Progenitor cell of endocrine pancreas (in vitro differentiated cells): ENCODE measurements at places on chromosomes 5 and 9. TPM values are rescaled to one million over a fixed set of nuclear protein-coding genes. Genes with fewer than 3 reads are reported as not detected.

GRCh38 chr9:132769906-132770769 lies 99.9 kb downstream of the GTF3C4 start:
- DNase-seq, result peak; percentile 35

The SMU1 gene
- total RNA-seq, result 25.2 and 25.4 TPM in 2 replicates

- DNase-seq, result no peak
These were observed 185.4 kb downstream of the CRB2 start for GRCh38 chr9:123541411-123541810.

DNA sequence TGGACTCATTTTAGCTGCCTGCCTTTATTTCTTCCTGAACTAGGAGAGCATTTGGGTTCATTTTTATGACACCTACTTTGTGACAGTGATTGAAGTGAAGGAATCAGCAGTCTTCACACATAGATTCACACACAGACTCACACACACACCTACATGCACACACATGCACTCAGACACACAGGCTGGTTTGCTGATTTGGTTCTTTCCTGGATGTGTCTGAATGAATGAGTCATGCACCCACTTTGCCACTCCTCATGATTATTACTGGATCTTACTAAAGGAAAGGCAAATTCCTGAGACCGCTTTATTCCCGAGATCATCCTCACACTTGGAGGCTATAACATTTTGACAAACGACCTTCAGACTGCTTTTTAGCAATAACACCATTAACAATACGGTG lies 529.5 kb downstream of the AGTPBP1 start:
- DNase-seq, result no peak

GRCh38 chr9:840343-840742 lies 1.2 kb upstream of the DMRT1 start:
- DNase-seq, result no peak

DNA sequence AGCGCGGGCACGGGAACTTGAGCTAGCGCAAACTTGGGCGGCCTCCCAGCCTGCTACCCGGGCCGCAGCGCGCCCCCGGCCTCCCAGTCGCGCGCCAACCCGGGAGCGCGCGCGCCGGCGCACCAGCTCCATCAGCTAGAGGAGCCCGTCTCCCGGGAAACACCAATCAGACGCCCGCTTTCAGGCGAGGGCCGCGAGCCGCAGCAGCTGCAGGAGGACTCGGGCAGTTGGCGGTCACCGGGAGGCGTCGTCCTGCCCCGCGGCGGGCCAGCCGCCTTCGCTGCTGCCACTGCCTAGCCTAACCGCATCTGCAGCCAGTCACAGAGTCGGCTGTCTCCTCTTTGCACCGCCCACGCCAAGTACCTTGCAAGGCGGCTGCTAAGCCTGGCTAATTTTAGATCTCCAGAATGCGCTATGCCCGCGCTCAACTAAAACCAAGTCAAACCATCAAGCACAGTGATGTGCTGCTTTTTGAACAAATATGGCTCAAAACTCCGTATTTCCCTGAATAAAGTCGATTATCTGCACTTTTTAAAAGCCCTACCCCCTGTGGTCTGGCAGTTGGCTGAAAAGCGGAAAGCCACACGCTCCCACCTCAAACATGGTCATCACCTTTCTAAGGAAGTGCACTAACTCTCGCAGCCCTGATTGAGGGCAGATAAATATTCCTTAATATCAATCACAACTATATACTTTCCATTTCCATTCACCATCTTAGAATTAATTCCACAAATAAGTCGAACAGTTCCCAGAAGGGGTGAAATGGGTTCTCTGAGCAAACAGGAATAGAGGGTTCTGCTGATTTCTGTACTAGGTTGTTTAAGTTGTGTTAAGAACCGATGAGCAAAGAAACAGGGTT lies 221.8 kb downstream of the MEF2C start:
- peak; percentile 81 for DNase-seq

- DNase-seq, result no peak
These were observed 1.2 kb downstream of the ASPN start for GRCh38 chr9:92480986-92481633.

GRCh38 chr5:176534640-176535039 lies 2.6 kb downstream of the RNF44 start:
- DNase-seq, result no peak

DNA sequence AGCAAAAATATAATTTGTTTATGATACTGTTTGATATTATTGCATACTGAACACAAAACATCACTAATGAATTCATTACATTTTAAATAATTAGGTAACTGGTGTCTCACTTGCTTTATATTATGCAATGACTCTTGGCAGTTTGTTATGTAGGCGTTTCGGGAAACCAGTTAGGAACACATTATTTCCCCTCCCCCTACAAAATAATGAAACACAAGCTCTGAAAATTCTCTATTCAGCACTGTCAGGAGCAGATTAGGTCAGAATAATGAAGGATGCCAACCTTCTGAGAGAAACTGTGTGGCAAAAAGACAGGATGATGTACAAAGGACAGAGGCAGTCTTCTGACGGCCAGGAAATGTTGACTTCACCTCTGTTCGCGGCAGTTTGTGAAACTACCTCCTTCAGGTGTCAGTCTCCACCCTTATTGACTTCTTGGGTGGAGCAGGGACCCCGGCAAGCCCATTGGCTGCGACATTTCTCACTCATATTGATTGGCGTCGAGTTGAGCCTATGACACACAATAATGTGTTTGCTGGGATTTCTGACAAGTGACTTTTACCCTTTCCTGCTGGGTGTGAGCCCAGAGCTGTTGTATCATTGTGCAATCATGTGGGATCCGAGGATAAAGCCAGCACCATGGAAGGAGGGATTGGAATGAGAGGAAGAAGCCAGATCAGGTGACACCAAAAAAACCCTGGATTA lies 33.9 kb downstream of the SH3PXD2B start:
- no peak for DNase-seq
